ENCODE measurements at places on chromosomes 5 and 9. TPM values are rescaled to one million over a fixed set of nuclear protein-coding genes. Genes with fewer than 3 reads are reported as not detected.

DNA sequence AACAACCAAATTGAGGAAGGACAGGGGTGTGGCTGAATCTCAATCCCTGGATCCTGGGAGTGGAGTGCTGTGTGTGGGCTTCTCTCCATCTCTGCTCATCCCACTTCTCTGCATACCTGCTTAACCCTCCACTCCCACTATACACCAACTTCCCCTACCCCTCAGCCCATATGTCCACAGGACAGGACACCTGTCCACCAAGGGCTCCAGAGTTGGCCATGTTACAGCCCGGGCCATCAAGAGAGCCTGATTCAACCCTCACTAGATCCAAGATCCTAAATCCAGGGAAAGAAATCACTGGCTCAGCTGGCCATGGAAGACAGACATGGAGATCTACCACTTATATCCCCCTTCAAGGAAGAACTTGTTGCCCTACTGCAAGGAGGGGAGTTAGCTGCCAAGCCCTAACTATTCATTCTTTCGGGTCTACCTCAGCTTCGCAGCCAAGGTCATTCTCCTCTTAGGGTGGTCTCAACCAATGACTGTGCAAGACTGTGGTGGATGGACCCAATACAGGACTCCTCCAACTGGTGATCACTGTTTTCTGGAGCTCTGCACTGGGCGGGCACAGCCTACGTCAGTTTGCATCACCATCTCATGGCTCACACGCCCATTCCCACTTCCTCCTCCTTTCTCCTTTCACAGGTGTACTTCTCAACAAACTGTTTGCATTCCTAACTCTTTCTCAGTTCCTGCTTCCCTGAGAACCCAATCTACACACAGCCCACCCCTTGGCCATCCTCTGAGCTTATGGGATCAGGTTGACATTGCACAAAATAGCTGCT is 53.7 kb upstream of the ZBTB43 start:
- DNase-seq, result no peak

GRCh38 chr5:135120951-135121350 is 86.9 kb upstream of the PITX1 start:
- no peak for DNase-seq

DNA sequence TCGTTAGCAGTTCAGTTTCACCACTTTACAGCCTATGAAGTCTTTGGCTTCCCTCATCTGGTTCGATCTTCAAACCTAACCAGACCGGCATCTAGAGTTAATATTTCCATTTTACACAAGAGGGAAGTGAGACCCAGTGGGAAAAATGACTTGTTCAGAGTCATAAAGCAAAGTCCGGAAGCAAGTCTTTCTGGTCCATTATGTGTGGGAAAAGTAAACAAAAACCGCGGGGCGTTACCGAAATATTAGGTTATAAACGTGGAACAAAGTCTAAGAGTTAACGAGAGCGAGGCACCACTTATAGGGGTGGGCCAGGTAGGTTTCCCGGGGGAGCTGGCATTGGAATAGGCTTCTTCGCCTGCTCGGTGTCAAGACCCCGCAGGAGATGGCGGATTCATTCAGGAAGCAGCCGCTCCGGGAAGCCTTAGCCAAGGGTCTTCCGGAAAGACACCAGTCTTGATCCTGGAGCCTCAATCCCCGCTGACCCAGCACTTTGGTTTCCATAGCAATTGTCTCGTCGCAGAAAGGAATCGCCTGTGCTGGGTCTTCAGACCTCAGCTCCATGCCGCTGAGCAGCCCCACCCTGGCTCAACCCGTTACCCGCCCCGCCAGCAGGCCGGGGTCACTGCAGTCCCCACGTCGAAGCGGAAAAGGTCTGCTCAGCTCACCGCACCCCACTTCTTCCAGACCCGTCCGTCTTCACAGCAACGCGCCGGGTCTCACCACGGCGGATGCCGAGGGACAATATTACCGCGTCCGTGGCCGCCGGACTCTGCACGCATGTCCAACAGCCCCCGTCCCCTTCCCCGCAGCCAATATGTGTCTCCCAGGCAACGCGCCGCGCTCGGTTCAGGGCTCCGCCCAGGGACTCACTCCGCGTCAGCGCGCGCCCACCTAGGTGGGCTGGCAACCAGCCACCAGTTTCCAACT is at the start of gene C5orf52:
Gene C5orf52, plus strand, starts transcription at position 872 of the 930 bp plus-strand sequence. CDS start 82 bp downstream, outside the sequence.
- peak; percentile 16 for DNase-seq

SLC36A3 gene
- not detected for polyA plus RNA-seq

DNA sequence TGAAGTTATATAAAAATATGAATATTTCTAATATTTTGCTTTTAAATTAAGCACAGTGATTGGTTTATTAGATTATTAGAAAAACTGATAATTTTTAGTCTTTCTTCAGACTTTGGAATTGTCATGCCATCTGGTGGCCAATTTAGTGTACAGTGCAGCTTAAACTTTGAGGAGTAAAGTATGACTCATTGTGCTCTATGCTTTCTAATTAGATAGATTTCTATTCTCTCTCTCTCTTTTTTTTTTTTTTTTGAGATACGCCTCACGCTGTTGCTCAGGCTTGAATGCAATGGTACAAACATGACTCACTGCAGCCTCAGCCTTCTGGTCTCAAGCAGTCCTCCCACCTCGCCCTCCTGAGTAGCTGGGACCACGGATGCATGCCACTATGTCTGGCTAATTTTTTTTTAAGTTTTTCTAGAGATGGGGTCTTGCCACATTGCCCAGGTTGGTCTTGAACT is 42.1 kb upstream of the GPR21 start:
- peak; percentile 5 for DNase-seq

DNA sequence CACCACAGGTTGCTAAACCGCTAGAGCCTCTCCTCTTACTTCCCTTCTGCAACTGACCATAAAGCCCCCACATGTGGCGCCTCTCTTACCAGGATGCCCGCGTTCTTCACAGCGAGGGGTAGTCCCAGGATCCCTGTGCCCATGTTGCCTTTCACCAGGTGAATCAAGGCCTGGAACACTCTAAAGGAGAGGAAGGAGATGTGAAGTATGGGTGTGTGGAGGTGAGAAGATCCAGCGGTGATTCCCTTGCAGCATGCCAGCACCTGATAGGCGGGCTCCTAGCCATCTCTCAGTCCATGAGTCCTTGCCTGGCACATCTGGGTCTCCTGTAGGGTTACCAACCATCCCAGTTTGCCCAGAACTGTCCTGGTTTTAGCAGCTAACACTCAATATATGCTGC is 3.3 kb downstream of the SLC36A2 start:
- no peak for DNase-seq

SARDH gene
- polyA plus RNA-seq, result 1.2 TPM

PCDHB16 gene
- not detected for polyA plus RNA-seq

GDA gene
- polyA plus RNA-seq, result not detected

AIF1L gene
- not detected for polyA plus RNA-seq

DNA sequence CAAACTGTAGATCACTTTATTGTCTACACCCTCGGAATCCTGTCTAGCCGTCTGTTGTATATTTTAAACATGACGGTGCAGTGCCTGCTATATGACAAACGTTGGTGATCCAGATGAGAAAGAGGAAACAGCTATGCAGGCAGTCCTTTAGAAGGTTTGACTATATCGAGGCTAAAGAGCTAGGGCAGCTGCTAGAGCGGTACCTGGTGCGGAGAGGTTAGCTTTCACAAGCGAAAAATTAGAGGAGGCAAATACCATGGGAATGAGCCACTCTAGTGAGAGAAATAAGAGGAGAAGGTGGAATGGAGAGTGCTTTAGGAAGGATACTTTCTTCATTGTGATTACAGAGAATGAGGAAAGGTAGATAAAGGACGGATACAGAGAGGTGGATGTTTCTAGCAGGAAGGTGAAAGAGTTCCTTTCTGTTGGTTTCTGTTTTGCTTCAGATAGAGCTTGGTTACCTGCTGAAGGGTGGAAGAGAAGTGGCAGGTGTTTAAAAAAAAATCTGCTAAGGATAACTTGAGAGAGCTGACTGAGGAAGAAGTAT is 959 bp upstream of the FBXL17 start:
- DNase-seq, result no peak

DNA sequence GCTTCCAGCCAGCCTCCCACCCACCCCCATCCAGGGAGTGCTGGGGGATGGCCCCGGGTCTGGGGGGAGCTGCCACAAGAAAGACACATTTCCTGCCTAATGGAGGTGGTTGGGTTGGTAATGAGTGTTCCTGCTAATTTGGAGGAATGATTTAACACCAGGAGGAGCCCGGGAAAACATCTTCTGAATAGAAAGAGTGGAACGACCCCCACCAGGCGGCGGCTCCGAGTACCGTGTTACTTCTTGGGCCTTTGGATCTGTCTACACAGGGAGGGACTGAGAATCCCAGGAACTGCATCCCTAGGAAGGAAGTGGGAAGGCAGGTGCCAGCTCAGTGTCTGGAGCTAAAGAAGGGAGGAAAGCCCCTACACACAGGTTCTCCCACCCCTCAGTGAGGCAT is 64.6 kb downstream of the TSPAN17 start:
- DNase-seq, result no peak

DNA sequence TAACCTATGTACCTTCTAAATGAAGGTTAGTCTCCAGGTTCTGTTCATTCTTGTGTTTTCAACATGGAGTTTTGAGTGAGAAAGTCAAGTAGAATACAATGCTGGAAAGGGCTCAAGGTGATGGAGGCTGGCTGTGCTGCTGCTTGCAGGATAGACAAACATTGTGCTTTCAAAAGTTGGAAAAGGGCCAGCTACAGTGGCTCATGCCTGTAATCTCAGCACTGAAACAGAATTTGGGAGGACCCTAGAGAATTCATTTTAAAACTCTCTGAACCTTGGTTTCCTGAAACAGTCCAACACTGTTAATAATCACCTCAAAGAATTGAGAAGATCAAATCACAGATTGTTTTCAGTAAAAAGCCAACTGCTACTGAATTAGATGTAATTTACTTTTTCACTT is 15.4 kb upstream of the IARS1 start:
- DNase-seq, result no peak

- DNase-seq, result no peak
Measured at GRCh38 chr5:41547991-41548390, 37.6 kb upstream of the PLCXD3 start.

LCP2 gene
- polyA plus RNA-seq, result 276 TPM

DNA sequence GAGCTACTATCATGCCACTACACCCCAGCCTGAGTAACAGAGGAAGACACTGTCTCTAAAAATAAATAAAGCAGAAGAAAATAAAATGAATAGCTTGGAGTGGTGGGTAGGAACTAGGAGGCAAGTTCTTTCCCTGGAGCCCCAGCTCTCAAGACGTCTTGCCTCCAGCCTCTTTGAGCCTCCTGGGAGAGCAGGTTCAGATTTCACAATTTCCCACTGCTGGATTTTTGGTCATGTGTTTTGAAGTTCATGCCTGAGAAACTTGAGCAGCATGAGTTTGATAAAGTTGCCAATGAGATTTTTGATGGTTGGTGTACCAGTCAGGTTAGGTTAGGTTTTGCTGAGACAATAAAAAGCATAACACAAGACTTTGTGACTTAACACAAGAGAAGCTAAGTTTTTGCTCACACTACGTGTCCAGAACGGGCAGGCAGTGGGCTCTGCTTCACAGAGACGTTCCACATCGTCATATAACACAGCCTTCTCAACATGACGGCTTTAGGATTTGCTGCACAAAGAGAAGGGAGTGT is 4.1 kb upstream of the CCDC69 start:
- DNase-seq, result no peak

GCNT4 gene
- 0.03 TPM for polyA plus RNA-seq

FCN2 gene
- not detected for polyA plus RNA-seq

STK32A gene
- not detected for polyA plus RNA-seq

- no peak for DNase-seq
Measured at GRCh38 chr5:87329114-87329513, 61.4 kb downstream of the RASA1 start.

DNA sequence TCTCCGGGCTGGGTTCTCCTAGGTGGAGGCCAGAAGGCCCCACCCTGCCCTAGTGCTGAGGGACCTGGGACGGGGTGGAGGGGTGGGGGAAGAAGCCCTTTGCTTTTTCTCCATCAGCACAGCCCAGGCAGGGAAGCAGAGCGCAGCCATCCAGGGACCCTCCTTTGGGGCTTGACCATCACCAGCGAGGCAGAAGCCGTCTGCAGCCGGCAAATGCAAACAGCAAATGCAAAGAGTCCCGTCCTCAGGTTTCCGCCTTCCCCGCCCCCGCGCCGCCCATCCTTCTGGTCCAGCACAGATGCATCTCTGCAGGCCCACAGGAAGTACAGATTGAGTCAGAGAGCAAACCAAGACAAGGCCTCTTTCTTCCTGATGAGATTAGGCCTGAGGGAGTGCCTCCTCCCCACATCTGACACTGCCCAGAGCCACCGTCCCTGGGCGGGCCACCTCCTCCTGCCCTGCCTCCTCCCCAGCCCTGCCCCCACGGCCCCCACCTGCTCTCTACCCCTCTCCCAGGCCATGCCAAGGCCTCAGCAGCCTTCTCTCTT is 23.4 kb downstream of the CORO2A start:
- no peak for DNase-seq

- no peak for DNase-seq
Measured at GRCh38 chr9:105297442-105298075, 53.1 kb downstream of the SLC44A1 start.

ANKRD55 gene
- 0.17 TPM for polyA plus RNA-seq

- DNase-seq, result no peak
Measured at GRCh38 chr5:173423452-173424117, 95.4 kb upstream of the STC2 start.

GRCh38 chr9:4661611-4662010 is 483 bp upstream of the PLPP6 start:
- DNase-seq, result peak; percentile 3

DNA sequence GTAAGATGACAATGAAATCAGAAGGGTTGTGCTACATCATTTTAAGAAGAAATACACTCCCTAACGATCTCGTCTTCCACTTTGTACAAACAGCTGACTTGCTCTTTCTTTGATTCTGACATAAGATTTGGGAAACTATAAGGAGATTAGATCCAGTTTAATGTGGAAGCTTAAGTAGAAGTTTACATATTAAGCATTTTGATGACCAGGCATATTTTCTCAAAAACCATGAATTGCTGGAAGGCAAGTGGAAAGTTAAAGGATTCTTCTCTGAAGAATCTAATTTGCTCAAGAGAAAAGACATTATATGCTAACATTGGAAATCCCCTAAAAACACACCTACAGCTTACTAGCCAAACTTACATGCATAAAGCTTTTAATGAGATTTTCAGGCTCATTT is 531.9 kb upstream of the PTPRD start:
- DNase-seq, result no peak

GRCh38 chr5:84682531-84682930 is 297.9 kb upstream of the EDIL3 start:
- DNase-seq, result no peak

- DNase-seq, result no peak
Measured at GRCh38 chr9:14146201-14146874, 167.6 kb downstream of the NFIB start.

DNA sequence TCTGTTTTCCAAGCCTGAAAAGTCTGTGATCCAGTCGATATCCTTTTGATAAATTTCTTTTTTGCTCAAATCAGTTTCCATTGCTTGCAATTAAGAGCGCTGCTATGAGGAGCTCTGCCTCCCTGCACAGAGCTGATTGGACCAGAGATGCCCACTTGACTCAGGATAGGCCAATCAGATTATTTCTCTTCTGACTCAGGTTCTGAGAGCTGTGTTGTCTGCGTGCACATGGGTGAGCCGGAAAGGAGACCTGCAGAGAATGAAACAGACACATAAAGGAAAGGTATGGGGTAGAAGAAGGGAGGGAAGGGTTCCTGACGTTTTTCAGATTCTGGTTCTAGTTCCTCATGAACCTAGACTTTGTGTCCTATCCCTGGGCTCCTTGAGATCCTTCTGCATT is 15.8 kb upstream of the FABP6 start:
- DNase-seq, result no peak
